ENCODE measurements at places on chromosomes 12 and 14.

DNA sequence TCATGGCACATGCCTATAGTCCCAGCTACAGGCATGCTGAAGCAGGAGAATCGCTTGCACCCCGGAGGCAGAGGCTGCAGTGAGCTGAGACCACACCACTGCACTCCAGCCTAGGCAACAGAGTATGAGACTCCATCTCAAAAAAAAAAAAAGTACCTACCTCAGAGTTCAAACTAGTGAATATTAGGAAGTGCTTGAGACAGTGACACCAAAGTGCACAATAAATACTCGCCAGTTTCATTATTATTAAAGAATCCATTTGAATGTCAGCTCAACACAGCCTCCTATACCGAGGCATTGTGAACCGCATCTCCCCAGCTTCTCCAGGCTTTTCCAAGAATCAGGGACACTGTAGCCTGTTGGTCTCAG, 5.0 kb downstream of the GAPDH start:
- DNase-seq = no peak

GRCh38 chr12:79415746-79416435, 274.9 kb downstream of the PAWR start:
- DNase-seq = no peak

DNA sequence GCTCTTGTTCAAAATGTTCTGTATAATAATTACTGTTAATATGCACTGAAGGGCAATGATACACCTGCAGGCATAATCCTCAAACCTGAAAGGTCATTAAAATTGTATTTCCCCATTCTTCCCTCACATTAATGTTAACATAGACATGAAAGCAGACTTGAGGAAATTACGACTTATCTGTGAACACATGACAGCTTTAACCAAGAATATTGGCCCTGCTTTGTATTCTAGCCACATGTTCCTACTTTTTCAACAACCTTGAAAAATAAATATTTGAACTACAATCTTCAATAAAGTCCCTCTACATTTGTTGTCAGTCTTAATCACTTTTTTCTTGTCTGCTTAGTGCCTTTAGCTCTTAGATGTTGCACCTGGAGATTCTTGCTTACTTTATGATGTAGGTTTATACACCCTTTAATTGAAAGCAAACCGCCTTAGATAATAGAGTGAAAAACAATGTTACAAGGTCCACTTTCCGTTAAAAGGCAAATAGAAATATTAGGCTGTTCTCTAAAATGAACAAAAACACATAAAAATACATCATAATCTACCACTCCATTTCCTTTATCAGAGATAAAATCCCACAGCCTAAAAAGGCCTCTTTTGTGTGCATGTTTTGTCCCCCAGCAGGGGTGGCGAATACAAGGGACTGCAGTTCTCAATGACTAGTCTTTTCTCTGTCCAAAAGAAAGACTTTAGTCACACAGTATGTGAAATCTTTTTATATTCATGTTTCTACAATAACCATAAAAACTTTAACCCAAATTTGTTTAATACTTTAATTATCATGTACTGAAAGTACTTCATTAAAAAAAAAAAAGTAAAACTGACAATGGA, 55.9 kb downstream of the ZFC3H1 start:
- DNase-seq = no peak

- DNase-seq = no peak
These were observed 52.9 kb downstream of the CCDC88C start for GRCh38 chr14:91364524-91365270.

DNA sequence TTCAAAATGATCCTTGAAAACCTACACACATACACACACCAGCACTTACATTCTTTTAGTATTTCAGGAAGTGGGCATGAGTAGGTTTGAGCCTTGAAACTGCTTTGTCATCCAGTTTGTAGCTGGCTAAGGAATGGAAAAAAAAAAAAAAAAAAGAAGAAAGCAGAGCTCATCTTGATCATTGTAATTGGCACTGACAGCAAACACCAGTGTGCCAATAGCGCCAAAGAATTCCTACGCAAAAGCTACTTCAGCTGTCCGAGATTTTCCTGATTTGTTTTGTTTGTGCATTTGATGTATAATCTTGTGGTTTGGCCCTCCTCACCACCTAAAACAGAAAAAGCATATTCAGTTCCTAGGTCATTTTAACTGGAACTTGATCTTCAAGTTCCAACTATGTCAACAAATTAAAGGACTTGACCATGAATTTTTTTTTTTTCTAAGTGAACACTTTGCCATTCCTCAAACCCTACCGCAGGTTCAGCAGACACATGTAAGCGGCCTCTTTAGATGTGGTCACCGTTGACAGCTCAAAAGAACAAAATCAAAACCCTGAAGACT, 57.3 kb downstream of the FLRT2 start:
- no peak for DNase-seq

DNA sequence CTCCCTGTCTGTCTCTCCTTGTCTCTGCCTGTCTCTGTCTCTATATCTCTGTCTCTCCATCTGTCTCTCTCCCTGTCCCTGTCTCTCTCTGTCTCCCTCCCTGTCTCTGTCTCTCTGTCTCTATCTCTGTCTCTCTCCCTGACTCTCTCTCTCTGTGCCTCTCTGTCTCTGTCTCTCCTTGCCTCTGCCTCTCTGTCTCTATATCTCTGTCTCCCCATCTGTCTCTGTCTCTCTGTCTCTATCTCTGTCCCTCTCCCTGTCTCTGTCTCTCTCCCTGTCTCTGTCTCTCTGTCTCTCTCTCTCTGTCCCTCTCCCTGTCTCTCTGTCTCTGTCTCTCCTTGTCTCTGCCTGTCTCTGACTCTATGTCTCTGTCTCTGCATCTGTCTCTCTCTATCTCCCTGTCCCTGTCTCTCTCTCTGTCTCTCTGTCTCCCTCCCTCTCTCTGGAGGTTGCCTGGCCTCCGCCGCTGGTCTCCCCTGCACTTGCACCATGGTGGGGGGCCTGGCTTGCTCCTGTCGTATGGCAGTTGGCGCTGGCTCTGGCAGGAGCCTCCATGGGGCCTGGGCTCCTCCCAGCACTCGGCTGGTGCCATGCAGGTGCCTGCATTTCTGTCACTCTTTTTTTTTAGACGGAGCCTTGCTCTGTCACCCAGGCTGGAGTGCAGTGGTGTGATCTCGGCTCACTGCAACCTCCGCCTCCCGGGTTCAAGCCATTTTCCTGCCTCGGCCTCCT, 28.3 kb downstream of the MMP17 start:
- DNase-seq = no peak

GRCh38 chr14:33932576-33933345, 18.1 kb downstream of the EGLN3 start:
- no peak for DNase-seq

All from HuH-7 (cell line).